ENCODE measurements at places on chromosomes 11 and 22.

GRCh38 chr11:37525336-37525735 lies 927.3 kb upstream of the RAG2 start:
- DNase-seq = no peak

- DNase-seq = no peak
Measured at GRCh38 chr11:102810950-102811660, 13.1 kb upstream of the MMP1 start.

GRCh38 chr11:84886344-84886743 lies 740.8 kb downstream of the DLG2 start:
- DNase-seq = no peak

- no peak for DNase-seq
Measured at GRCh38 chr11:72141066-72141465, 5.5 kb downstream of the FOLR3 start.

DNA sequence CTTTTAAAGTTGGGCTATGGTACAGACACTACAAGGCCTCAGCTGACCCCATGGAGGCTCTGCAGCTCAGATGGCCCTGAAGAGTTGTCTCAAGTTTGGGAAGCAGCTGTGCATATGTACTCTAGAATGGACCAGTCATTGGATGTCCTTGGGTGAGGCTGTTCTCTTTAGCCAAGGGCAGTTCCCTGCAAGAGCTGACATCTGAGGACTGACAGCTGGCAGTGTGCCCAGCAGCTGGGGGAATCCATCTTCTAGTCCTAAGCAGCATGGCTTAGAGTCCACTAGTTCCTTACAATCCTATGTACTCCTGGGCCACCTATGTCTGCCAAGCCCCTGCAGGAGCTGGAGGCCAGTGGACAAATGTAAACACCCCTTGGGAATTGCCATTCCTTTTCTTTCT lies 76.5 kb downstream of the C11orf91 start:
- DNase-seq = no peak

DNA sequence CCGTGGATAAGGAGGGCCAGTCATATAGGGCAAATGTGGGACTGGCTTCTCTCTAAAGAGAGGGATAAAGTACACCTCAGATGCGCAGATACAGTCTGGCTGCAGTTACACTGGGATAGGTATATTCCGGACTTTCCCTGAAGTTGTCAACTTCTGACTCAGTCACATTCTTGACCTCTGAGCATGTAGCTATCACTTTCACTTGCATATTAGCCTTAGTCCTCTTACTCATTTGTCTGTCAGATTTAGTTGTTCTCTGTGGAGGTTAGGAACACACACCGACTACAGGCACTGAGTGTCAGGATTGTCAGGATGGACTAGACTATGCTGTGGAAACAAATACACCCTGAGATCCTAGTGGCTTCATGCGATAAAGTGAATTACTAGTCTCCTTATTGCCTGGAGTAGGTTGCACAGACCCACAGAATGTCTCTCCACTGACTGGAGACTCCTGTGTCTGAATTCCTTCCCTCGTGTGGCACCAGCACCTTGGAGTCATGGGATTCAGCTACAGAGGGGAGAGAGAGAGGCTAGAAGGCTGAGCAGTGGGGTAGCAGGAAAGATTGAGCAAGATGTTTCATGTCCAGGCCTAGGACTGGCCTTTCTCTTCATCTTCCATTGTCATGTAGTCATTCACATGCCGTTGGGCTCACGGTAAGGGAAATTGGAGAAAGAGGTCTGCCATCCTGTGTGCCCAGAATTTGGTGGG lies 654.3 kb downstream of the NTM start:
- no peak for DNase-seq

DNA sequence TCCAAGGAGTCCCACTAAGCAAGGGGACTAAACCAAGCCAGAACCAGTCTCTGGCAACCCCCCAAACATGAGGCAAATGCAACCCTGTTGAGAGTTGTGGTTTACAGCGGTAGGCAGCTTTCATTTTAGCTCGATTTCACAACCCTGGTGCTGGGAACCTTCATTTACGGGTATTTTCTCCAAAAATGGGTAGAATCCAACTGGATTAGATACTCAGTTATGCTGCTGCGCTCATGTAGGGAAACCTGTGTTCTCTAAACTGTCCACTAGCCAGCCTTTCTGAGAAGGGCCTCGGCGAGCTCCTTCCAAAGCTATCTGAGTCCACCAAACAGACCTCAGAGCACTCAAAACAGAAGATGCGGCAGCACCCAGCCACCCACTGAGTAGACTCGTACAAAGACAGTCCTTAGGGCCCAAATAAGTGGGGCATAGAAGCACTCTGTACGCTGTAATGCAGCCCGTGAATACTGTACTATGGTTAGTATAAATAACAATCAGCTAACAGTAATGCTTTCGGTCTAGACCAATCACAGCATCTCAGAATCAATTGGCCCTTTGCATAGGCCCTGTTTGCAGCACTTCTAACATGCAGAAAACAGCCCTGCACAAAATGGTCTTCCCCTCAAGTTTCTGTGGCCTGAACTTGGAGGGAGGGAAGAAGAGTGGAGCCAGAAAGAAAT lies 104.7 kb downstream of the ETS1 start:
- no peak for DNase-seq

DNA sequence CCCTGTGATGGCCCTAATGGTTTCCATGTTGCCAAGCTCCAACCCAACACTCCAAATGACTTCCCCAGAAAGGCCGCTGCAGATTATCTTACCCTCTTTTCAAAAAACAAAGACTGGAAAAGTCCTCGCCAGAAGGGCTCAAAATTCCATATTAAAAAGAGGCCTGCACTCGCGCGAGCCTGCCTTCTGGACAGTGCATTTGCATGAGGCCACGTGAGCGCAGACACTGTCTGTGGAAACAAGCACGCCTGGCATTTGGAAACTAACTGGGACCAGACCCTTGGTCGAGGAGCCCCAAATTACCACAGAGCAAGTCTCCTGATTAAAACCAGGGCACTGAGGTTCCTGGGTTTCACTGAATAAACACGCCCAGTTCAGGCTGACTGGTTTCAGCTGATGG lies 42.9 kb downstream of the ABTB2 start:
- no peak for DNase-seq

DNA sequence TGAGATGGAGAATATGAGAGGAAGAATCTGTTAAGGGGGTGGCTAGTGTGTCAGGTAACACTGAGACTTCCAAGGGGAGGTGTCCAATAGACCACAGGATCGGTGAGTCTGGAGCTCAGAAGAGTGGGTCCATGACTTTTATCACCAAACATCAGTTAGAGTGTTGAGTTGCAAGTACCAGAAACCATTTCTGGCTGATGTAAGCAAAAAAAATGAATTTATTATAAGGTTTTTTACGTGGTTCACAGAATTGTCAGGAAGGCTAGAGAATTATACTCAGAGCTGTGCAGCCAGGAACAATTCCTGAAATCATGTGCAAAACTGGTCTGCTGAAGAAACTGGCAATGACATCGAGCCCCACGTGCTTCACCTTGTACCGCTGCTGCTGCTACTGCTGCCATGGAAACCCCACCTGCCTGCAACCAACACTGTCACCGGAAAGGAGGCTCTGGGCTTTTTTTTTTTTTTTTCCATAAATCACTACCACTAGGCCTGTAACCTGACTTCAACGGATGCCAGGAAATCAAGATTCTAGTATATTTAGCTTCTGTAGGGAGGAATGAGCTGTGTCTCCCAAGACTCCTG lies 16.6 kb upstream of the STK33 start:
- DNase-seq = no peak

GRCh38 chr22:46012881-46013281 lies 35.9 kb upstream of the WNT7B start:
- DNase-seq = no peak

DNA sequence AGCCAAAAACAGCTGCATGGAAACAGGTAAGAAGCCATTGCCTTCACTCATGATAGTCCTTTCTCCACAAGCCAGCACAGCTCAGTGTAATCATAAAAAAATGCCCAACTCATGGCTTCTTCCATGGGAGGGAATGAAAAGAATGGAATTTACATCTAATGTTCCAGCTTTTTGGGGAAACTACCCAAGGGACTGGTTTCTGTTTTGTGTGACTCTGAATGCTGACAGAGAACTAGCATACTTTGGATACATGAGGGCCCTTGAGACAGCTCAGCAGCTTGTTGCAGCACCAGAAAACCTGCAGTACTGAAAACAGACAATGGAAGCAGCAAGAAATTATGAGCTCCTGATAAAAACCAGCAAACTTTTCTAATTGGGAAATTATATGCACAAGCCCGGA lies 24.2 kb upstream of the HORMAD2 start:
- no peak for DNase-seq
